ENCODE measurements at places on chromosomes 5 and 9.

- no peak for DNase-seq
Measured at GRCh38 chr5:138626333-138626944, 51.2 kb upstream of the HSPA9 start.

GRCh38 chr5:122985954-122986721 is 50.4 kb downstream of the PPIC start:
- no peak for DNase-seq

DNA sequence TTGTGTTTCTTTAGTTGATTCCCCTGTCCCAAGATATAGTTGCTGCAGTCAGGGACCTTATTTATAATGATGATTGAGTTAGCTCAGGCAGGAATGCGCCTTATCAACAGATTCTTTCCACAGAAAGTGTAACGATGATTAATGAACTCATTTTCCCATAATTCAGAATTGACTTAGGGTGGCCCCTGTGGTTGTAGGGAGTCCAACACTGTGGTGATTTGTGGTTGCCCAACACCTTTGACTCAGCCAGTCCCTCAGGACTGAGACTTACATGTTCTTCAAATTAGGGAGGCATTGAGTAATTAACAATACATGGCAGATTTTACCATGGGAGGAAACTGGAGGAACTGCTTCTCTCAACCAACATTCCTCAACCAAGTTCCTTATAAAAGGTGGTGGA is 221.9 kb downstream of the GABRG2 start:
- no peak for DNase-seq

- DNase-seq: no peak
Measured at GRCh38 chr5:172553903-172554302, 87.2 kb upstream of the NEURL1B start.

- DNase-seq: no peak
Measured at GRCh38 chr5:149326611-149327010, 18.7 kb upstream of the GRPEL2 start.
